ENCODE measurements at places on chromosomes 5 and 9.

- no peak for DNase-seq
Measured at GRCh38 chr9:36222449-36222848, 31.7 kb downstream of the CLTA start.

GRCh38 chr5:969408-969839, 39.2 kb upstream of the NKD2 start:
- DNase-seq: no peak

GRCh38 chr5:159915904-159916840, at the start of gene ADRA1B:
Gene ADRA1B, plus strand, starts transcription at chr5:159916482. Its CDS starts 424 bp downstream, at chr5:159916906.
- DNase-seq: peak; percentile 58

GRCh38 chr5:124289130-124289529, 457.3 kb downstream of the ZNF608 start:
- DNase-seq: peak; percentile 65

DNA sequence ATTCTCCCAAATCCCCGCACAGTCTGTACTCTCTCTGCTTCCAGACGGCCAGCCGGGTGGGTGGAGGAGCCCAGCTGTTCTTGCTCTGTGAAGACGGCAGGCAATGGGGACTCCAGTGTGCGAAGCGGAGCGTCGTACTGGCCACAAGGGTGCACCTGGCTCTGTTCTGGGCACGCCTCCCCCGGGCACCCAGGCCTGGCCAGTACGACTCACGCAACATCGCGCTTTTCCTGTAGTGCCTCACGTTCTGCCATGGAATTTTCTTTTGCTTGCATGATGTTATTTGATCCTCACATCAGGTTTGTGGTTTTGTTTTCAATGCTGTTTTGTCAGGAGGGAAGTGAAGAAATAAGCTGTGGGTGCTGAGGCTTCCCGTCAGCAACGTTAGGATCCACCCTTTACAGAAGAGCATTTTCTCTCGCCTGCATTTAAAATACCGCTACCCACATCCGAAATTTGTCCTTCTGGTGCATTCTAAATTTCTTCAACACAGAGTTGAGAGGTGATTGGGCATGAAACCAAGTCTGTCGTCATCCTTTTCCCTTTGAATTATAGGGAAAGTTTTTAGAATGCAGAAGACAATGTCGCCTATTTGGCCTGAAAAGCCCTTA, 311.7 kb downstream of the TRIM36 start:
- no peak for DNase-seq

DNA sequence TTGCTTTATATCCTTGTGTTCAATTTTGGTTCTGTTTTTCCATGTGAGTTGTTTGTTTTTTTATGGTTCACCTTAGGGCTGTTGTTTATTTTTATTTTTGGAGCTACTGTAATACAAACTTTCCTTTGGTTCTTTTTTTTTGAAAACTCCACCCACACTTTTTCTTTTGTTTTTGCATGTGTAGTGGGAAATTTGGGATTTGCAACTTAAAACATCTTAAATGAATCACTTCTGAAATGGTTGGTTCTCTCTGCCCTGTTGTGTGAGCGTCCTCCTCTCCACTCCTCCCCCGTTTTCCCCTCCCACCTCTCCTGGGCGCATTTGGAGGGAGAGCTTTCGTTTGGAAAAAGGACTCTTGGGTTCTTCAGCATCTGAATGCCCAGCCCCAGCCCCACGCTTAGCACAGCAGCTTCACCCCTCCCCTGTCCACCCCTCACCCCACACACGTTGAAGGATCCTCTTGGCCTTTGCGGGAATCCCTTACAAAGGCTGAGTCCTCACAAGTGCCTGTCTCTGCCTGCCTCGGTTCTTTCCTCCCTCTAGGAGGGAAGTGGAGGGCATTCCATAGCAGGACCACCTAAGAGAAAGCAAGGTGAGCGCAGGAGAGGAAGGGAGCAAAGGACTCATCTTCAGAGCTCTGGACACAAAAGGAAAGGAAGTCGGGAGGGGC, 67.2 kb downstream of the DMRT1 start:
- DNase-seq: no peak

DNA sequence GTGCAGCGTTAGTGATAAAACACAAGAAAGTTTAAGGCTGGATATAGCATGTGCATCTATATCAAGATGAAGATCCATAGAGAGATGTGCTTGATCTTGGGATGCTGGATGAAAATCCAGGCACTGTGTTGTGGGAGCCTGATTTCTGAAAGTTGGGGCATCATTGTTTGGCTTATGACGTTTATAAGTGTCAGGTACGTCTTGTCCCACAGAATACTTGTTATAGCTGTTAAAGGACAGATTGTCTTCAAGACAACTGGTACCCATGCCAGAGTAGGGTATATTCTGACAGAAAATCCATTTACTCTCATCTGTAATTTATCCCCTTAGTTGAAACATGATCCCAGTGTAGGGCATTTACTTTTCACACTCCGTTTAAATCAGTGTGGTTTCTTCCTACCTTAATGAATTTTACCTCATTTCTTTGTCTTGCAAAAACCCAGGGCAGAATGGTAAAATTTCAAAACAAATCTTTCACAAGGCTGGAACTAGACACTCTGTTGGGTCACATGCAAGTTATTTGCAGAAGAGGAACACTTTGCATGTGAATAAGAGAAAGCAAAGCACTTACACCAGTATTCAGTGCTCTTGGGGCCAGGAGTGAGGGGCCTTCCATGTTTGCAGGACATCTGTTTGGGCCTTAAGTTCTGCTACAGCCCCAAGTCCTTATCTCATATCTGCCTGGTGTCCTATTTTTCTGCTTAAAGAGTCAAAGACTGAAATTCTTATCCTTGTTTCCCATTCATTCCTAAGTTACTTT, 73.3 kb downstream of the GHR start:
- DNase-seq: no peak

- no peak for DNase-seq
Measured at GRCh38 chr5:88669371-88670050, 213.5 kb downstream of the MEF2C start.

DNA sequence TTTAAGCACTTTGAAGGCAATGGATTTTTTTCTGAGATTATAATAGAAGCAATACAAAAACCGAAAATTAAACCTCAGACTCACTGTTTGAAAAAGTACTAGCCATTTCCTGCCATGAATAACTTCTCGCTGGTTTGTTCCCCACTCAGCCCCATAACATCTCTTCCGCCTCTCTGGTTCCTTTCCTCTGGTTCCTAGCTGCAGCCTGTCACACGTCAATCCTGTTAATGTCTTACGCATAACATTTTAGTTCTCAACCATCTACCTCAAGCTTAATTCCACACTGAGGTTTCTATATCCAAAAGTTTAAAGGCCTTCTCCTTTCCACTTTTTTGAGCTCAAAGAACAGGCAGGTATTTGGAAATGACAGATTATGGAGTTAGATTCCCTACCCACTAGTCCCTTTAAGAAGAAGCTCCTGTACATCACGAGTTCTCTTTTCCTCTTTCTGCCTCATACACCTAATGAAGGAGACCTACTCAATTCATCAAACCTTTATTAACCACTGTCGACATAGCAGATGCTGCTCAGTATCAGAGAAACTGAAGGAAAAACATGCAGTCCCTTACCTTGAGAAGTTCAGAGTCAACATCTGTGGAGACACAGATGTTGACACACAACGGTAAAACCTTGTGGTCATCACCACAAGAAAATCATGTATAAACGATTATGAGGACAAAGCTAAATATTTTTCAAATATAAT, 243.0 kb upstream of the PTGER4 start:
- DNase-seq: no peak

DNA sequence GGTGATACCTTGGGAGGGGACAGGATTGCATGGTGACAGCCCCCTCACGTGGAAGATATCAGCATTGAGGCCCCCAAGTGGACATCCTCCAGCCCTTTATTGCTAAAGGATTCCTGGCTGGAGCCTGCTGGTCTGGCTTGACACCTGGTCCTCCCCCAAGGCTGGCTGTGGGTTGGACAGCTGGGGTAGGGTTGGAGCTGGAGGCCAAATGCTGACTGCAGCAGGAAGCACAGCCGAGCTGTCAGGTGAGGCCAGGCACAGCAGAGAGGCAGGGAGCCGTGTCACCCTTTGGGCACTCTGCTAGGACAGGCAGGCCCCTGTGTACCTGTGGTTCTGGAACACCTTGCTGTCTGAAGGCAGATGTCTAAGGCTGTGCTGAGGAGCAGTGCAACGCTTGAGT, 2.2 kb downstream of the CACFD1 start:
- no peak for DNase-seq

DNA sequence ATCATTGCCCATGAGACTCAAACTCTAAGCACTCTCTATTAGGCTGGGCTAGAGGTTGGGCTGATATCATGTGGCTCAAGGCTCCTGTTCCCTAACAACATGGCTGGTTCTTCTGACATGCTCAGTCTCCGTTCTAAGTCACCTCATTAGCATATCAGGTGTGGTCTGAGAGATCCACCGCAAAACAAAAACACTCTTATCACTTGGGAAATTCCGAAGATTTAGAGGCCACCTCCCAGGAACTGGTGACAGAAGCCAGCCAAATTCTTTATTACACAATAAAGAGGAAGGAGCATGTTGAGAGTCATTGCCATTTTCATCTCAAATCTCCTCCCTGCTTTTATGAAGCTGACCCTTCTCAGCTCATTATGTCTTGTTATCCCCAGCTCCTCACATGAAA, 107.6 kb downstream of the MSX2 start:
- DNase-seq: no peak
